ENCODE measurements at places on chromosomes 4 and X. TPM values are rescaled to one million over a fixed set of nuclear protein-coding genes. Genes with fewer than 3 reads are reported as not detected.

- DNase-seq, result no peak
Measured at GRCh38 chrX:122625821-122626220, 558.3 kb upstream of the GRIA3 start.

GRCh38 chrX:79330022-79330421, 37.1 kb downstream of the ITM2A start:
- DNase-seq, result no peak

GRCh38 chr4:64079316-64079715, 329.9 kb downstream of the TECRL start:
- no peak for DNase-seq

DNA sequence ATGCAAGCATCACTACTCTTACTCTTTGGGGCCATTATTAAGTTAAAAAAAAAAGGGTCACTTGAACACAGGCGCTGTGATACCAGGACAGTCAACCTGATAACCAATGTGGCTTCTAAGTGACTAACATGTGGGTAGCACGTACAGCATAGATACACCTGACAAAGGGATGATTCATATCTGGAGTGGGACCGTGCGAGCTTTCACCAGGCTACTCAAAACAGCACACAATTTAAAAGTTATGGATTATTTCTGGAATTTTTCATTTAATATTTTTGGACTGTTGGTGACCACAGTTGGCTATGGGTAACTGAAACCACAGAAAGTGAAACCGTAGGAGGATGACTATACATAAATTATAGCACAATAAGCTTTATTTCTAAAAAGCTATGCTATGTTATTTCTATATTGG, 113.8 kb upstream of the STIM2 start:
- DNase-seq, result no peak

DNA sequence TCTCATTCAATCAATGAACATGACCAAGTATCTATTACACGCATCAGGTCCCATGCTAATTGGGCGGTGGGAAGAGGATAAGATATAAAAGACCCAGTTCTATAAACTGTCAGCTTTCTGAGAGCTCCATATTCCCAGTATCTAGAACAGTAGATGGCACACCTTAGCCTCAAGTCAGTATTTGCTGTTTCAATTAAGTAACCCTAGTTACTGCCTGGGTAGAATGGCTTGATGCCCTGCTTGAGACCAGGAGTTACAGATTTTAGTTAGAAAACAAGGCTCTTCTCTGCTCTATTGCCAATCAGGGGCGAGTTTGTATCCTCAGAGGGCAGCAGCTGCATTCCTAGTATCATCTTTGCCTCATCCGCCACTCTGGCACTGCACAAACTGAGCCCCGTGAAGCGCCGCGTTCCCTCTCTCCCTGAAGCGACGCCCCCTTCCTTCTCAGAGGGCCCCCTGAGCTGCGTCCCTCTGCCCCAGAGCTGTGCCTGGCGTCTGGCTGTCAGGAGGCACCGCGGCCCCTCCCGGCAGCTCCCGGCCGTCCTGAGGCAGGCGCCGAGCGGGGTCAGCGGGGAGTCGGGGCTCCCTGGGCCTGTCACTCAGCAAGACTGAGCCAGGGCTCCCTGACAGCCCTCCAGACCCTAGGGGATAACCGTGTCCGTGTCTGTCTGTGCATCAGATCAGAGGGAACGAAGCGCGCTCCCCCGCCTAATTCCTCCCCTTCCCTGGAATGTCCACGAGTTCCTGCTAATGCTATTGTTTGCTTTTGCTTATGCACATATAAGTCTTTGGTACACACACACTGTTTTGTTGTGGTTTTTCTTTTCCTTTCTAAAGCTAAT, 212.4 kb upstream of the TTC29 start:
- DNase-seq, result no peak

DNA sequence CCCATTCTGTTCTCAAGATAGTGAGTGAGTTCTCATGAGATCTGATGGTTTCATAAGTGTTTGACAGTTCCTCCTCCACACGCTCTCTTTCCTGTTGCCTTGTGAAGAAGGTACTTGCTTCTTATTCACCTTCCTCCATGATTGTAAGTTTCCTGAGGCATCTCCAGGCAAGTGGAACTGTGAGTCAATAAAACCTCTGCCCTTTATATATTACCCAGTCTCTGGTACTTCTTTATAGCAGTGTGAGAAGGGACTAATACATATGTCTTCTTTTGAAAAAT, 58.4 kb downstream of the CFAP299 start:
- DNase-seq, result no peak

DNA sequence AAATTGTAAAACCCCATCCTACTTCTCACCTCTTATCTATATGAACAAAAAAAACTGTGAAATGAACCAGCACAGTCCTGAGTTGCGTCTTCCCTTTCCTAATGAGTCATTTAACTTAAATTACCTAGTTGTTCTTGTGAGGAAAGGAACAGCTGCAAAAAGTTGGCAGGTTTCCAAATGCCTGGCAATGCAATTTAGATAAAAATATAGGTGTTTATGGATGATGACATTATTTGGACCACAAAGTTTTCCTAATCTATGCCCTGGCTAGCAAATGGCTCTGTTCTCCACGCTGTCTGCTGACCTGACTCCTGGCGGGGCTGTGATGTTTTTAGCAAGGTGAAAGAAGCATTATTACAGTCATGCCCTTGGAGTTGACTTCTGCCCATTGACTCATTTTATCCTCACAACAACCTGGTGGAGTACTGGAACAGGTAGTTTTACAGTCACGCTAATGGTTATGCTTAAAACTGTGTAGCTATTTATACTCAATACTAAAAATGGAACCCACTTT, 29.8 kb upstream of the RELL1 start:
- peak; percentile 80 for DNase-seq

DNA sequence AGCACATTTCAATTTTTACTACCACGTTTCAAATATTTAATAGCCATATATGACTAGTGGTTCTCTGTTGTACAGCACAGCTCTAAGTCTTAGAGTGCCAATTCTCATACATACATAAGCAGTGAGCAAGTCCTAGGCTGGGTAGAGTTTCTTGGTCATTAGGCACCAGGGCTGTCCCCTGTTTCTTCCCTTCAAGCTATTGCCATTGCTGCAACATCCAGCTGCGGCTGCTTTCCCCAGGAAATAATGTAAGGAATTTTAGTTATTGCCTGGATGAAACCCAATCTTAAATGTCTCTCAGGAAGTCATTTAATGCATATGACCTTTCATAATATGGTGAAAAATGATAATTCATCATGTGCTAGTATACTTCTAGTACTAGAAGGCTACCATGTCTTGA, 74.1 kb upstream of the PPP3CA start:
- no peak for DNase-seq

DNA sequence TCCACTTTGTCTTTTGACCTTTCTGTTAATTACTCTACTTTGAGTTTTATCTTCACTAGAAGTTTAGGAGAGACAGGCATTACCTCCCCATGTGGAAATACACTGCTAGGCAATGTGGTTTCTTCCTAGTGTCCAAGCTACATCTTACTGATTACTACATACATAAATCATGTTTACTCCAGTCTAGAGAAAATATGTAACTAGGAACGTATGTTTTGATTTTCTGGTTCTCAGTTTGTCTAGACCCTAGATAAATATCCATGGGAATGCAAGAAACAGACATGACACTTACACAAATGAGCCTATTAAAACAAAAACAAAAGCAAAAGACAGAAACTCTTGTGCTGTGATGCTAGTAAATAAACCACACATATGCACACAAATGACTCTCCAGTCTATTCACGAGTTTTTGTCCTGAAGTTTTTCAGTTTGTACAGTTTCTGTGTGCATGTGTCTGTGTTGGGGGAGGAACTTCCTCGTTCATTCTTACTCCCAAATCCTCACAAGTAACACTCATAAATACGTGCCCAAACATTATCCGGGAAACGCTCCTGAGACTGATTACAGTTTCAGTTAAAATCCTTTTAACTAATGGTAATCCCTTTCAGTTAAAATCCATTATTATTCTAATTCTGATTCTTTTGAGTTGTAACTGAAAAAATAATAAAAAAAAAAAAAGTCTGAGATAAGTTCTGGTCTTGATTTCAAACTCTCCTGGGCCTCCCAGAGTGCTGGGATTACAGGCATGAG, 283.5 kb upstream of the FTHL17 start:
- no peak for DNase-seq

DNA sequence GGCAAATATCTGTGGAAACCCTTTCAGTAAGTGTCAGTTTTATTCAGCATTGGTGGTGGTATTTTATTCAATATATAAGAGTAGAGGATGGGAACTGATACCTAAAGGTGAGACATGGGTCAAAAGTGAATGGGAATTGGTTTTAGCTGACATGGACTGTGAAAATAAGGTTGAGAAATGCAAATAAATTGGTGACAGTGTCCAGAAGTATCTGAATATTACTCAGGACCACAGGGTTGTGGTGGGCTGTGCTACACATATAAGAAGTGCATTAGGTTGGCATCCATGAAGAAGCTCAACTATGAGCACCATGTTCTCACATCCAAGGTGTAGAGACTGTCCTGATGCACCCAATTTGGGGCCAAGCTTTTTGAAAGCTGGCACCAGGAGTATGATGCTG, 45.0 kb downstream of the ETDC start:
- DNase-seq, result no peak

- no peak for DNase-seq
Measured at GRCh38 chrX:21225643-21226042, 148.6 kb upstream of the CNKSR2 start.

GRCh38 chr4:89519771-89520320, 212.2 kb upstream of the GPRIN3 start:
- DNase-seq, result no peak

GRCh38 chr4:103052779-103053178, 23.8 kb downstream of the SLC9B2 start:
- DNase-seq, result no peak

GRCh38 chr4:93810340-93810992, 18.1 kb upstream of the ATOH1 start:
- DNase-seq, result no peak

GRCh38 chr4:43816116-43816515, 632.5 kb downstream of the KCTD8 start:
- DNase-seq, result no peak

Gene ADAM29
- total RNA-seq, result not detected

Gene GAGE1
- total RNA-seq, result not detected

Gene RNF175
- not detected for total RNA-seq

Gene AFF2
- 0.29 TPM for total RNA-seq

Gene CT45A1
- not detected for total RNA-seq

Gene UGT2B10
- total RNA-seq, result 0.24 TPM

All from mucosa of descending colon (tissue), 3 donors.